ENCODE measurements at places on chromosomes 11 and 22.
A peak's percentile ranks its signal among the peaks of the same experiment; 100 is the strongest.

DNA sequence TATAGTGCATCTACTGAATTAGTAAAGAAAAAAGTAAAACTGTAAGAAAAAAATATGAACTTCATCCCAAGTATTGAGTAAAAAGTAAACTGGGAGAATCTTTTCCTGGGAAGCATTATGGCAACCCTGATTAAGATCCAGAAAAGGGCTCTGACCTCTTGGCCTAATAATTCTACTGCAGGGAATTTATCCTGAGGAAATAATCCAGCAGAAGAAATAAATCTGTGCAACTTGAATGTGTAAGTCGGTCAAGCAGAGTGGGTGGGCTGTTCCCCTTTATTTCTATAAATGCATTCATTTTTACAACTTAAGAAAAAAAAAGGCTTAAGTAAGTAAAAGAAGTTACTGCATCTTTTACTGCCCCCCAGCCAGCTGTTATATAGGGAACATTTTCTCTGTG lies 111.2 kb upstream of the PARVA start:
- no peak for DNase-seq

GRCh38 chr22:21702700-21703683 lies 32.6 kb downstream of the YPEL1 start:
- no peak for DNase-seq

DNA sequence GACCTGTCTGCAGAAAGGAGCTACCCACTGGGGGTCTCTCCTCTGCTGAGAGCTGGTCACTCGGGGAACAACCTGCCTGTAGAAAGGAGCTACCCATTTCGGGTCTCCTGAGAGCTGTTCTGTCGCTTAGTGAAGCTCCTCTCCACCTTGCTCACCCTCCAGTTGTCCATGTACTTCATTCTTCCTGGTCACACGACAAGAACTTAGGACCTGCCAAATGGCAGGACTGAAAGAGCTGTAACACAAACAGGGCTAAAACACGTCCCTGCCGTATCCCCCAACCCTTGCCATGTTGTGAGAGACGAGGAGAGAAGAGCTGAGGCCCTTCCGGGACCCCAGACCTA lies 24.1 kb upstream of the RNASEH2C start:
- DNase-seq = no peak

DNA sequence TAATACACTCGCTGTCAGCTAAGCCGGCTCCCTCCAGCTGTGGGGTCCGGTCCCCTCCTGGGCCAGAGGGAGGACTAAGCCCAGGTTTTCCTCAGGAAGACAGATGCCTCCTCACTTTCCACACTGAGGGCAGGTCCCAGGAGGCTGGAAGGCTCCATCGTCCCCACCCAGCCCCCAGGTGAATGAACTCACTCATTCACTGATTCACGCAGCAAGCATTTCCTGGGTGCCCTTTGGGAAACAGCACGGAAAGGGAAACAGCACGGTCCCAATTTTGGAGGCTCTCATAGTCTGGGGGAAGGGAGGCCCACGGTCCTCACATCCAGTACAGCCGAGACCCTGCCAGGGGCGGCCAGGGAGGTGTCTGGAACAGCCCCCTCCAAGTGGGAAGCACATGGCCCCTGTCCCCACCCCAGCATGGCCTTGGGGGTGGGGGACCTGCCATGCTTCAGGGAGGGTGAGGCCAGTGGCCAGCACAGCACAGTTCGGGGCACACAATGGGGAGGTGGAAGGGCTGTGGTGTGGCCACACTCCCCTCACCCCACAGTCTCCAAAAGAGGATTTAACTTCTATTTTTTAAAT lies 9.3 kb upstream of the TH start:
- DNase-seq = no peak

- no peak for DNase-seq
These were observed 68.7 kb downstream of the PRR5L start for GRCh38 chr11:36364551-36365325.

DNA sequence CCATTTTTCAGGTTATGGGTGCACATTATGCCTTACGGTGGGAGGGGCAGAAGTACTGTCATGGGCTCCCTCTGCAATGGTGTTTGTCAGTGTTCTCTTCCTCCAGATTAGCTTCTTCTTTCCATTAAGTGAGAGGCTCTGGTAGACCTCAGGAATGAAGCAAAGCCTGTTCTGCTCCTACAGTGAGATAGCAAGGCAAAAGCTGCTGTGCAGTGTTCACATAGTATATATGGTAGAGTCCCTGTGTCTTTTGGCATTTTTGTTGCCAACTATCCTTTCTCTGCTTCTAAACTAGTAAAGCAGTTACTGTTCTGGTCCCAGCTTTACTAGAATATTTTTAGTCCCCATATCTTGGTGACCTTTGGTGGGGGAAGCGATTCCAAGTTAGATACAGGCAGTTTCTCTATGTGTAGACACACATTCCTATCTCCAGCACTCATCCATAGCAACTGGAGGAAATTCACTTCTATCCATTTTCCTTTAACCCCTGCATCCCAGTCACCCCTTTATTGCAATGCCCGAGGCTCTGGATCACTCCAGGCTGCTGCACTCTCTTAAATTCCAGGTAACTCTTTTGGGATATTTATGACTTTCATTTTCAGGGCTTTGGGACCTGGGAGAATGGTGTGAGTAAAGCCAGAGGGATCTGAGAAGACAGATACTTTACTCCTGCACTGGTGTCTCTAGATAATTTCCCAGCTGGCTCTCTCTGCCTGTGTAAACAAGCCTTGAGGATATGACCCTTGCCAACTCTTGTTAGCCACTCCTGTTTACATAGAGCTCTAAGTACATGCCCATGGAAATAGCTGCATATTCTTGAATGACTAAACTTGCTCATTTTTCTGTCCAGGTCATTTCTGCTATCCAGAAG lies 3.9 kb upstream of the TRIM34 start:
- DNase-seq = no peak

GRCh38 chr11:2085251-2086066 lies 53.7 kb downstream of the IGF2 start:
- no peak for DNase-seq

- no peak for DNase-seq
These were observed 2.9 kb upstream of the CBX7 start for GRCh38 chr22:39155421-39155820.

DNA sequence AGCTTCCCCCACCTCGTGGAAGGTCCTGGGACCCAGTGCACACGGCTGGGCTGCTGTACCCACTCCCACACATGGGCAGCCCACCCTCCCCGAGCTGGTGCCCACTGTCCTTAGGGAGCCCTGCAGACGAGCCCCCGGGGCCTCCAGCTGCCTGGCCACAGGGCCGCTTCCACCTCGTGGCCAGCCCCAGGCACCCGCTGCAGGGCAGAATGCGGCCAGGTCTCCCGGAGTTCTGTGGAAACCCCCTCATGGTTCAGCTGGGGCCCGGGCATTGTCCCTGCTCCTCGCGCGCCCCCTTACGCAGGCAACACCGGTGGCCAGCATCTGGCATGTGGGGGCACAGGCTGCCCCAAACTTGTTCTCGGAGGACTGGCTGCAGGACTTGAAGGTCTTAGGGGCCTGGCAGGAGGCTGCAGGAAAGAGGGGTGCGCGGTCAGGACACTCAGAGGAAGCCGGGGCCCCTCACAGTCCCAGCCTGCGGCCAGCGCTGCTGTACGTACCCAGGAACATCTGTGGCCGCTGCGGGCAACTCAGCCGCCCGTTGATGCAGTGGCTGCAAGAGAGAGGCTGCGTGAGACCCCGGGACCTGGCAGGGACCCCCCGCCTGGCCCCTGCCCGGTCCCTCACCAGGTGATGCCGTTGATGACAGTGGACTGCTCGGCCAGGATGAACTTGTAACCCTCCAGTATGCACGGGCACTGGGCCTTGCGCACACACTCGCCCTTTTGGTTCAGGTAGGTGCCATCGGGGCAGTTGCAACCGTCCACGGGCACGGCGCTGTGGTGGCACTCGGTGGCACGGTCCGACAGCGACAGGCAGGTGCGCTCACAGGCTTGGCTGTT lies 9.7 kb downstream of the MUC6 start:
- DNase-seq = no peak

DNA sequence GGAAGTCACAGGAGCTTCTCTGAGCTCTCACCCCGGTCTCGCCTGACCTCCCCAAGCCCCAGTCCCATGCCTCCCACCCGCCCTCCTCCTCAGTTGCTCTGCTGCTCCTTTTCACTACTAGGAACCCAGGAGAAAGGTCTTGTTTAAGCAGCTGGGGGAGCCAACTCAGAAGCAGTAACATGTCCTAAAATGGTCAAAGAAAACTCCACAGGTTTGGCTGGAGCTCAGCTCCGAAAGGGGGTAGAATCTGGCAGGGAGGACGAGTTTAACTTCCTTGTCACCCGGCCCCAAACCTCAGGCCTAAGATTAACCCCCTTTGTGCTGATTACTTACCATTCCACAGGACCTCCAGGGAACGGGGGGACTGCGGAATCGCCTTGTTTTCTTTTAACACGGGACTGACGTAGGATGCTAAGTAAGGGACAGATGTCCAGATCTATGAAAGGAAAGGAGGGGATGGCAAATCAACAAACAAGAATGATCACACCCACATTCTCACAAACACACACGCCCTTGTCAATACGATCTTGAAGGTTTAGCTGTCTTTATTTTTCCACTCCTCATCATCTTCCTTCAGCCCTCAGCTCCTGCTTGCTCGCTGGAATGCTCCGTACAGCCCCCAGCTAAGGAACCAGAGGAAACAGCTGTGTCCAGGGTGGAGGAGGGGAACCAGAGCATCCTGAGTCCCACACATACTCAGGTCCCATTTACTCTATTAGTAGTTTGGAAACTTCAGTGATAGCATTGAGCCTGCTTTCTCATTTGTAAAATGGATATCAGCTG lies 13.5 kb downstream of the PCSK7 start:
- peak; percentile 21 for DNase-seq

DNA sequence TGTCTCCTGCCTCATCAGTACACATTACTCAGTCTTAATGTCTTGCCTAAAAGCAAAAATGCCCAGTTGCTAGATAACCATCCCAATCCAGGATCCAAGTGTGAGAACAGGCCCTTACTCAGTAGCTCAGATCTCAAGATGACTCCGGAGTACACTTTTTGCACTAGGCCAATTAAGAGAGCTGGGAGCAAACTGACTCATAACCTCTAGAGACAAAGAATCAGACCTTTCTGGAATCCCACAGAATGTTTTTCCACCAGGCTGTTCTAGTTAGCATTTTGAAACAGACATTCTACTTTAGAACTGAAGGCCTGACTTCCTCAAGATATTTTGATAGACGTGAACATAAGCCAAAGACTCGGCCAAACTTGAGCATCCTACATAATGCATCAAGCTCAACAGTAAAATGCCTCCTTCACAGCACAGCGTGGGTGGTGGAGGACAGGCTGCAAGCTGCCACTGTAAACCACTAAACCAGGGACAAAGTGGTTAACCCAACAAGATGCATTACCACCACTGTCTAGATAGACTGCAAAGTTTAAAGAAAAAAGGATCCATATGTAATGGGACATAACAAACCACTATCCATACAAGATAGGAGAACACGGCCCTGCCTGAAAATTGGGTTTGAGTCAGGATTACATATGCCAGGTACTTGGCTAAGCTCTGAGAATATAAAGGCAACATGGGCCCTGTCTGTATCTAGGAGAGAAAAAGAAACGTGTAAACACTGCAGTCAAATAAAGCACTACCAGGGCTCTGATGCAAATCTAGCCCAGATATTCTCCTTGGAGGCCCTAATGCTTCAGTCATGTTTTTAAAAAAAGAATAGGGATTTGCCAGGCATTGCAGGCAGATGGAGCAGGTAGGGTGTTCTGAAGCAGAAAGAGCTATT lies 48.3 kb downstream of the MYH9 start:
- DNase-seq = no peak
